ENCODE measurements at places on chromosomes 12 and 14.

DNA sequence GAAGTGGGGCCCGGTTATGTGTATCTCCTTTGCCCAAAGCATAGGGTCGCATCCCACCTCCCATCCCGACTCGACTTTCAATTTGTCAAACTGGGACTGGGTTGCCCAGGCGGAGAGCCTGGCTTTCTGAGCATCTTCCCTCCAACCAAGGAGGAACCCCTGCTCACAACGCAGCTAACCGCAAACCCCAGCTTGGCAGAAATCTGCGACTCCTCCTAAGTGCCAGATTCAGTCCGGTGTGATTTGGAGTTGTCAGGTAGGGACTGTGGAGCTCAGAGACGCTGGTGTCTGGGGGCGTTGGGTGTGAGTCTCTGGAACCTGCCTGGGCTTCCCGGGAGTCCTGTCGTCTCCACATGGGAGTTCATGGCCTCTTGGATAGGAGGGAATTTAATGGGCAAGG, 1126.7 kb downstream of the AACS start:
- DNase-seq, result no peak

DNA sequence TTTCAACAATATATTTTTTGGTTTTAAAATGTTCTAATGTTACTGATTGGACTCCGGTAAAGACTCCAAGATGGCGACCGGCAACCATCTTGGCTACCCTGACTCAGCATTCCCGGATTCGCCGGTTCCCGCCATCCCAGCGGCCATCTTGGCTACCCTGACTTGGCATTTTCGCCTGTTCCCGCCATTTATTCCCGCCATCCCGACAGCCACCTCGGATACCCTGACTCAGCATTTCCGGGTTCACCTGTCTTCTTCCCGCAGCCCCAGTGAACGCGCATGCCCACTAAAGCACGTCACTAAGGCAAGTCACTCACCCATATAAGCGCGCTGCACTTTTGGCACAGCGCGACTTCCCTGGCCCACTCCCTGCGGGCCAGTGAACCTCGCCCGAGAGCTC, 9.0 kb upstream of the LRFN5 start:
- no peak for DNase-seq

DNA sequence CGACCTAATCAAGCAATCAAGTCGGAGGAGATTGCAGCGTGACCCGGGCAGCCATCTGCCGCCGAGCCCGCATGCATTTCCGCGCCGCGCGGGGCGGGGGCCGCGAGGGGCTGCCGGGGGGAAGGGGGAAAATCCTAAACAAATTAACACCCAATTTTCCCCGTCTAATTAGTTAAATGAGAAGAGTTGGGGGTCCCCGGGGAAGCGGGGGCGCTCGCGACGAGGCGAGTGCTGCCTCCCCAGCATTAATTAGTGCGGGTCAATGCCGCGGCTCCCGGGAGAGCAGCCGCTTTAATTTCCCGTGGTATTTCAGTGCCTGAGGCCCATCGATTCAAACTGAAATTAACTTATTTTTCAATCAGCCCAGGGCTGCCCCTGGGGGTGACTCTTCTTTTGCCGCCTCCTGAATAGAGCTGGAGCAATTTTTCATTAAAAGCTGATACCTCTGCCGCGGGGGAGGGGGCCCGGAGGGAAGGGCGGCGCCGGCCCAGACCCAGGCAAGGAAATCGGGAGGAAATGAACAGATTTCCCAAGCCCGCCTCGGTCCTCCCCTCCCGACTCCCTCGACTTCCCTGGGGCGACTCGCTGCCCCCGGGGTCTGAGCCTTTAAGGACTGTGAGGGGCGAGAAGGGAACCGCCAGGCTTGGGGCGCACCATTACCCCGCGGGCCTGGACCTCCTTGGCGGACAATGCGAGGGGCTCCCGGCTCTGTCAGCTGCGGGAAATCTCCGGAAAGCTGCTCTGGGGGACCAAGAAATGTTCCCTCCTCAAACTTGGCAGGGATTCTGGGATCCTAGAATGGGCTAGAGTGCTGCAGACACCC, 18.9 kb downstream of the VSX2 start:
- DNase-seq, result no peak

DNA sequence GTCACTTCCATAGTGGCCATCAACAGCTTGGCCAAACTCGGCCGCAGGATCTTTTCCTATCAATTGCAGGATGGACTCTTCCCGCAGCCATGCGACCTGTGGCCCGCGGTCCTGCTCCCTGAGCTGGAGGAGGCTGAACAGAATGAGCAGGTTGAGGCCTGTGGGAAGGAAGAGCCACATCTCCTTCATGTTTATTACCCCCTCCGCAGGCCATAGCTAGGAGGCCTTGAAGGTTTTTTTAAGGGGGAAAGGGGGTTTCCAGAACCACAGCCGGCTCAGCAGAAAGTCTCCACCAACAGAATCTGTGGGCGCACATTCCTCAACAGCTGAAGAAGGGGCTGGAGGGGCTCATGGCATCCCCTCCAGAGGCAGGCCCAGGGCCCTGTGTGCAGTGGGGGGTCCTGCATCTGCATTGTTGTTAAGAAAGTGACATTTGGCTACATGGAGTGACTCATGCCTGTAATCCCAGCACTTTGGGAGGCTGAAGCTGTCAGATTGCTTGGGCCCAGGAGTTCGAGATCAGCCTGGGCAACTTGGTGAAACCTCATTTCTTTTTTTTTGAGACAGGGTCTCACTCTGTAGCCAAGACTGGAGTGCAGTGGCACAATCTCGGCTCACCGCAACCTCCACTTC, 25.2 kb upstream of the PPP1R13B start:
- no peak for DNase-seq

- no peak for DNase-seq
Measured at GRCh38 chr12:53478865-53479264, 20.4 kb downstream of the MAP3K12 start.

- DNase-seq, result no peak
Measured at GRCh38 chr12:27488479-27488878, 35.5 kb upstream of the PPFIBP1 start.

DNA sequence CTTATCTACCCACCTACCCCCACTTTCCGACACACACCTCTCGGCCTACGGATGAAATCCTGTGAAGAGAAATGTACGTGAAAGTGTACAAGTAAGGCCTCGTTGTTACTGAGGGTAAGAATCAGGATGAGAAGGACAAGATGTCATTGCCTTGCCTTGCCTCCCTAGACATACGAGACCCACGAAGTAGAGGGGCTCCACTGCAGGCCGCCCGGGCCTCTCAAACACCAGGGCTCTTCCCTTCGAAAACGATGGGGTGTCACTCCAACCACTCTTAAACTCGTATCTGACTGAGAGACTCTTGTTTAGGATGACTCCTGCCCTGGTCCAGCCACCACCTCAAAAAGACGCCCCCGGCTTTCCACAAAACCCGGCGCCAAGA, 498 bp downstream of the RACGAP1 start:
- DNase-seq, result no peak

- no peak for DNase-seq
Measured at GRCh38 chr12:66331814-66332213, 29.5 kb downstream of the HELB start.

DNA sequence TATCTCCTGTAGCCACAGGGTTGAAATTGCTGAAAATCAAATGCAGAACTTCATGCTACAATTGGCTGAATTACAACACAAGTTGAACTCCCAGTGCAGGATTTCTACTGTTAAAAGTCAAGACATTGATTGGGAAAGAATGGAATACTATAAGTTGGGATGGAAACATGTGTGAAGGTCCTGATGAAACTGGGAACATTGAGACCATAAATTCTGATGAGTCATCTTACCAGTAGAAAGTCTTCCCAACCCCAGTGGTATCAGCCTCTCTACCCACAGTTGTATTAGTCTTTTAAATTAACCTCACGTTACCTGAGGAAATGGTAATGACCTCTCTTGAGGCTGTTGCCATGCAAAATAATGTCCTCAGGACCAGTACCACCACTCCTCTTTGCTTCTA, 27.4 kb upstream of the DYRK2 start:
- no peak for DNase-seq

DNA sequence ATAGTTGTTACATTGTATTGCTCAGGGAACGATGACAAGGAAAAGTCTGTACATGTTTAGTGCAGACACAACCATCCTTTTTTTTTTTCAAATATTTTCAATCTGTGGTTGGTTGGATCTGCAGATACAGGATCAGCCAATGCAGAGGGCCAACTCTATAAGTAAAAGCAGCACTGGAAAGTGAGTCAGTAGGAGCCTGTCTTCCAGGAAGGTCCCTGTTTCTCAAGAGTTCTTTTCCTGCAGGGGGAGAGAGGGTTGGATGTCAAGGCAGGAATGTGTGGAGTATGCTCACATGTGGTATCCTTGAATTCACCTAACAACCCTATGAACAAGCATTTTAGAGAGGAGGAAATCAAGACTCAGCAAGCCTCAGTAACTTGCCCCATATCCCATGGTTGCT, 409.1 kb downstream of the NPAS3 start:
- DNase-seq, result no peak

- no peak for DNase-seq
Measured at GRCh38 chr12:115973968-115974724, 303.3 kb downstream of the MED13L start.

DNA sequence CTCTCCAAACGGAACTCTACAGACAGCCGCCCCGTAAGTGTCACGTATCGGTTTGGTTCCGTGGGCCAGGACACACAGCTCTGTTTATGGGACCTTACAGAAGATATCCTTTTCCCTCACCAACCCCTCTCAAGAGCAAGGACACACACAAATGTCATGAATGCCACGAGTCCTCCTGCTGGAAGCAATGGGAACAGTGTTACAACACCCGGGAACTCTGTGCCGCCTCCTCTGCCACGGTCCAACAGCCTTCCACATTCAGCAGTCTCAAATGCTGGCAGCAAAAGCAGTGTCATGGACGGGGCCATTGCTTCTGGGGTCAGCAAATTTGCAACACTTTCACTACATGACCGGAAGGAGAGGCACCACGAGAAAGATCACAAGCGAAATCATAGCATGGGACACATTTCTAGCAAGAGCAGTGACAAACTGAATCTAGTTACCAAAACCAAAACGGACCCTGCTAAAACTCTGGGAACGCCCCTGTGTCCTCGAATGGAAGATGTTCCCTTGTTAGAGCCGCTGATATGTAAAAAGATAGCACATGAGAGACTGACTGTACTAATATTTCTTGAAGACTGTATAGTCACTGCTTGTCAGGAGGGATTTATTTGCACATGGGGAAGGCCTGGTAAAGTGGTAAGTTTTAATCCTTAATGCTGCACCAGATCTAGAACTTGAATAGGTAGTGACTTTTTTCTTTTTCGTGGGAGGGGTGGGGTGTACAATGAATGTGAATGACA, 69.7 kb downstream of the WDR20 start:
- no peak for DNase-seq

DNA sequence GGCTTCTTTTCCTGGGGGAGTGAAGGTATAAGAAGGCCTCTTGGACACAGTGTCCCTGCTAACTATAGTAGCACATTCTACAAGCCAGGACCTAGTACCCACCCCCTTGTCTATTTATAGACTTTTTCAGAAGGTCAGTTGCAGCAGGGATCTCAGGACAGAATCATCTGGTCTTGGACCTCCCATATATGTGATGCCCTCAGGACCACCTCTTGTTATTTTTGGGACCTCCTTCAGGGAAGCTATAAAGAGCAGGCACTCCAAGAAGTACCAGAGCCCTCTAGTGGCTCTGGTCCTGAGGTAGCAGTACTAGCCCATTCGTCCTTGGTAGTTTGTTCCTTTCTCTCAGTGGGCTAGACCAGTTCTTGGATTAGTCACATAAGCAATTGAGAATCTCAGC, 4.3 kb downstream of the COQ10A start:
- no peak for DNase-seq

- no peak for DNase-seq
Measured at GRCh38 chr12:727321-727720, 25.1 kb upstream of the WNK1 start.

DNA sequence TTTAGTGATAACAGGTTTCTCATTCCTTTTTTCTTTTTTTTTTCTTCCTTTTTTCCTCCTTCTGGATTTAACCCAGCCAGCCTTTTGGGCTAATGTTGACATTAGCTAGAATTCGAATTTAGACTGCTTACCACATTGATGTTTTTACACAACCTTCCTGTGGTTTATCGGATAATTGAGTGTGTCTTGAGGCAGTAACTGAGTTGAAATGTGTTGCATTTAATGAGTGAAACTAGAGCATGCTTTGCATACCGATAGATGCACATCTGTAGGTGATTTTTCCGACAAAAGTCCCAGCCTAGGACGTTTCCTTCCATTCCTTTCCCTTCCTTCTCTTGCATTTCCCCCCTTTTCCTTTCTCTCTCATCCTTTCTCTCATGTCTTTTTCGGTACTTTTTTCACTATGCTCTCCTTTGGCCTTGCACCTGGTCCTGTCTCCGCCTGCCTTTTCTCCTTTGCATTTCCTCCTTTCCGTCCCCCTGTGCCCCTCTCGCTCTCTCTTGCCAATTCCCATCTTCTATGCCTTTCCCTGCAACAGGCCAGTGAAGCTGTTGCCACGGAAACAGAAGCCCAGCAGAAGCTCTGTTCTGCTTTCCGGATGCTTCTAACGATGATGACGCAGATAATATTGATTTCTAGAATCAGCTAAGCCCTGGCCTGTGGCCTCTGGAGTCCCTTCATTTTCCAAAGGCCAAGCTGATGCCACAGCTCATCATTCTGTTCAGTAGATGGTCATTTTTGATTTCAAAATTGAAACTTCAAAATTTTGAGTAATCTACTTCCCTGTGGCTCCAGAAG, 76.1 kb downstream of the SLC25A47 start:
- no peak for DNase-seq

DNA sequence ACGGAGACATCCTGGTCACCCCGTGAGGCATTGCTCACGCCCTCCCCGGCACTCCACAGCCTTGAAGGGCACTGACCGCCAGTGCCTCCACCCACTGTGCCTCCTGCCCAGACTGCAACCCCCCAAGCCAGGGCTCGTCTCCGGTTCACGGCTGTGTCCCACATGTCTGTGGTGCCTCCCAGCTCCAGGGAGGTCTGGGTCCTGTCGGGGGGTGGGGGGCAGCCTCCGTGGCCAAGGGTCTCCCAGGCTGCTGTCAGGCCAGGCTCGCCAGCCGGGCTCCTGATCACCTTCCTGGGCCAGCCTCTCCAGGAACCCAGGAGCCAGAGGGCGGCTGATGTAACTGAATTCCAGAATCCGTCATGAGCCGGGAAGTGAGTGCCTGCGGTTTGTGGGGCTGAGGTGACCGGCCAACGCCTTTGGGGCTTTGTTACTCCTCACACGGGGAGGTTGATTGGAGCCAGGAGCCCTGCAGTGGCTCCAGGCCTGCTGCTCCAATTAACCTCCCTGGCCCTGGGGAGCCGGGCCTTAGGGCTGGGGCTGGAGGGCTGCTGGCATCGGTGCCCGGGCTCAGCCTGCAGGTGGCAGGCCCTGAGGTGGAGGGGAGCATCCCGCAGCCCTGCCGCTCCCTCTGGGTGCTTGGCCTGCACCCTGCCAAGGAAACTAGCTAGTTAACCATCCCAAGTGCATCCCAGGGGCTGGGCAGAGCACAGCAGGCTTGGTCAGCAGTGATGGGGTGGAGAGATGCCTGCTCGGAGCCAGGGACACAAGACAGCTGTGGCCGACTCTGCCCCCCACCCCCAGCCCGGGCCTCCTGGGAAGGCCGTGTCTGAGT, 36.4 kb upstream of the FBRSL1 start:
- DNase-seq, result no peak

DNA sequence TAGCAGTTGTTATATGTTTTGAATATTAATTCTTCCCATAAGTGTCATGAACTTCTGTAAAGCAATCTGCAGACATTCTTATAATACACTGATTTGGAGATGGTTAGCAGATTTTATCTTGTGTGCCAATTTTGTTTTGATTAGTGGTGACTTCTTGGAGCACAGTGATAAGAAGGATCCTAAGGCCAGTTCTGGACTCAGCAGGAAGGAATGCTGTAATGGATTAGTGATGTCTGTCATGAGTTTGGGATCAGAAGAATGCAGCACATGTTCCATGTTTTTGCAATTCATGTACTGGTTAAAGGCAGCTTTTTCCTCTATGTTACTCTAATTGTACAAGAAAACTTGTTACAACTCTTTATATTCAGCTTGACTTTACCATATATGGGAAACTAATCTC, 91.5 kb downstream of the UNC79 start:
- DNase-seq, result no peak
